GM12891 (cell line): ENCODE measurements at places on chromosomes 2 and 18.

DNA sequence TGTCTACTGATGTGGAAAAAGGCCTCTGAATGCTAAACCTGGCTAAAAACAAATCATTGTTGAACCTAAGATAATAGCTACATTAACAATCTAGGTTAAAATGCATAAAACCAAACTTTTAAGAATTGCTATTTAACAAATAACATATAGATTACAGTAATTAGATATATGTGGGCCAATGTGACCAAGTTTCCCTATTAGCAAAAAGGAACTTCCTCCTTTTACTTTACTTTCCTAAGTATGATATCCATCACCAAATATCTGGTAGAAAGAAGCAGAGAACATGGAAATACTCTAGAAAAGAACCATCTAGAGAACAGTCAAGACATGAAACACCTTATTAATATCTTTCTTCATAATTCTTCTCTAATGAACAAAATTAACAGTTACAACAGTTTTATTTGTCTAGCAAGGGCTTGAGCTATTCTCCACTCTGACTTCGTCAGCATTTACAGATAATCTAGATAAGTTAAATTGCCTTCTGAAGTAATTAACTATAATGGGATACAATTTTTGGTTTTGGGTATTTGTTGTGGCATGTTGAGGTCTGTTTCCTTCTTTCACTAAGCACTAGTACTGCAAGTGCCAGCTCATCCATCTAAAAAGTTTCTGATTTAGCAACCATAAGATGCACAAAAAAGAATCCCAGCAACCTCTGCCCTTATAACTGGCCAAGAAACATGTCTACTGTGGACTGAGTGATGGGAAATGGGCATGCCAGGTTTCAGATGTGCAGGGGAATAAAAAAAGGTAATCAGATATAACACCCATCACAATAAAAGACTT, 53.3 kb downstream of the MEMO1 start:
- DNase-seq: no peak

DNA sequence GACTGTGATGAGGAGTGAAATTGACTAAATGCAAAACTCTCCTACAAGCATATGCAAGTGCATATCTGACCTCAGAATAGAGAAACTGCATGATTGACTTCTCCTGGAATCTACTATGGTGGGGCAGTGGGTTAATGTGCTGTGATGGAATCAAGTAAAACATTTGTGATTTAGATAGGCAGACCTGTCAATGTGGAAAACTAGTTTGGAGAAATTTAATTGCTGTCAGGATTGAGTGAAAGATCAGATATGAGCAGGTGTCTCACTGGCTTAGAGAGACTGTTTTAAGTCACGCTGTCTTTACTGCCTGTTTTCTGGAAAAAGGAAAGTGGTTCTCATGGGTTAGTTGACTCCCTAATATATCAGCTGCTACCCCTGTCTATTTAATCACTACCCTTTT, 881.0 kb upstream of the CNTNAP5 start:
- no peak for DNase-seq

- DNase-seq: no peak
Observed at GRCh38 chr2:65354773-65355172, 77.6 kb downstream of the SPRED2 start.

- no peak for DNase-seq
Observed at GRCh38 chr2:191410646-191411436, 165.6 kb downstream of the MYO1B start.

DNA sequence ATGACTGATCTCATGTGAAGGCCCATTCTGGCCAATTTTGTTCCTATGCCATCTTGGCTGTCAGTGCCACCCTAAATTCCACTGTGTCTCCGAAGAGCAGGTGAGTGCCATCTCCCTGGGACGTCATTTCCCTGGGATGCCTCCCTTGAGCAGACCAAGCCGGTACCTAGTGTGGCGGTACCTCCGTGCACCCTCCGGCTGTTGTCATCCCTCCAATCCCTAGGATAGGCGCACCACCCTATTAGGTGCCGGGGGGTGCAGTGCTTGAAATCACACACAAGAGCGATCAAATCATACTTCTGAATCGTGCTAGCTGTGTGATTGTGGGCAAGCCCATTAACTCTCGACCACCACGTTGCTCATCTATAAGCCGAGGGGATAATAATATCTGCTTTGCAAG, 81.8 kb upstream of the GLI2 start:
- DNase-seq: no peak

GRCh38 chr2:46535360-46535759, 56.0 kb downstream of the TMEM247 start:
- no peak for DNase-seq

DNA sequence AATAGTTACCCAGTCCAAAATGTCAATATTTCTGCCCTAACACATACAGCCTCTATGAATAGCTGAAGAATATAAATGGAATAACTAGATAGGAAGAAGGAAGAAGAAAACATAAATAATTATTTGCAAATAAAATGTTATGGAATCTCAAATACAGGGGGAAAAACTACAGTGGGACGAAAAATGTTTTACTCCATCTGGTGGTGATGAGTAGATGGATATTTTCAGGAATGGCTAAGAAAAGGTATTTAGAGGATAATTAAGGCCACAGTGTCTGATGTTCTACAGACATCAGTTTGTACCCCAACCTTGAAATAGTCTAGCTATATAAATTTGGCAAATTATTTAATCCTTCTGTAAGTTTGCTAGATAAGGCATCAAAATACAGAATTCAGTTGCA, 178.1 kb upstream of the FSHR start:
- no peak for DNase-seq

- no peak for DNase-seq
Observed at GRCh38 chr2:176650104-176650837, 381.0 kb downstream of the MTX2 start.

DNA sequence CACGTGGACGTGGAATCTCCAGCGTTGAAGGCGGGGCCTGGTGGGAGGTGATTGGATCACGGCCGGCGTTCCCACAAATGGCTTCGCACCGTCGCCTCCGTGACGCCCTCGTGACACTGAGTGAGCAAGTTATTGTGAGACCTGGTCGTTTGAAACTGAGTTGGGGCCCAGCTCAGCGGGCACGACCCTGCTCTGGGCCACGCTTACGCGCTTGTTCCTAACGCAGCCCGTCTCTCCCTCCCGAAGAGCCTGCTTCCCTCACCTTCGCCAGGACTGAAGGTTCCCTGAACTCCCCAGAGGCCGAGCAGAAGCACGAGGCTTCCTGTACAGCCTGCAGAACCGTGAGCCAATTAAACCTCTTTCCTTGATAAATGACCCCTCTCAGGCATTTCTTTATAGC, 121.8 kb downstream of the RTP5 start:
- no peak for DNase-seq

GRCh38 chr2:239294571-239295054, 106.2 kb downstream of the HDAC4 start:
- no peak for DNase-seq

DNA sequence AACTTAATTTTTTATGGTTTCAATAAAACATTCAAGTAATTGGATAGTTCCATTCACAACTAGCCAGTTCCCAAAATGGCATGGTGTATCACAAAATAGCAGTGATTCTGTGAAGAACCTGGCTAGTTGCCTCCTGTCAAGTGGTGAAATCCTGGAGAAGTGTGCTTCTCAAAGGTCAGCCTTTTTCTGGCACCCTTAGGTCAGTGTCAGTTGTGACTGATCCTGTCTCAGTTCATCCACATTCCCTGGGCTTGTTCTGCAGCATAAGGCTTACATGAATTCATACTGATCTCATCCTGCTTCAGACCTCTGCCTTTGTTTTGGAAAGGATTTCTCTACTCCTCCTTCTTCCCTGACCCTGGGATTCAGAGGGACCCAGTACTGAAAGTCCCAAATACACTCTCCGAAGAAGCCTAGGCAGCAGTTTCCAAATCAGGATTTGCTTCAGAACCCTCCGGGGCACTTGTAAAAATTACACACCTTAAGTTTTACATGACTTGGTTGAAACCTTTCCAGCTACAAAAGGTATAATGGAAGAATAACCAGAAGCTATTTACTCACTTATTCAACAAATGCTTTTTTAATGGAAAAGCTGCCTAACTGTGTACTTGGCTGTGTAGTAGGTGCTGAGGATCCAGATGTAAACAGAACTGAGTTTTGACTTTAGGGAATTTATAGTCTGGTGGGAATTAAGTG, 11.0 kb downstream of the MAP3K20 start:
- DNase-seq: no peak

DNA sequence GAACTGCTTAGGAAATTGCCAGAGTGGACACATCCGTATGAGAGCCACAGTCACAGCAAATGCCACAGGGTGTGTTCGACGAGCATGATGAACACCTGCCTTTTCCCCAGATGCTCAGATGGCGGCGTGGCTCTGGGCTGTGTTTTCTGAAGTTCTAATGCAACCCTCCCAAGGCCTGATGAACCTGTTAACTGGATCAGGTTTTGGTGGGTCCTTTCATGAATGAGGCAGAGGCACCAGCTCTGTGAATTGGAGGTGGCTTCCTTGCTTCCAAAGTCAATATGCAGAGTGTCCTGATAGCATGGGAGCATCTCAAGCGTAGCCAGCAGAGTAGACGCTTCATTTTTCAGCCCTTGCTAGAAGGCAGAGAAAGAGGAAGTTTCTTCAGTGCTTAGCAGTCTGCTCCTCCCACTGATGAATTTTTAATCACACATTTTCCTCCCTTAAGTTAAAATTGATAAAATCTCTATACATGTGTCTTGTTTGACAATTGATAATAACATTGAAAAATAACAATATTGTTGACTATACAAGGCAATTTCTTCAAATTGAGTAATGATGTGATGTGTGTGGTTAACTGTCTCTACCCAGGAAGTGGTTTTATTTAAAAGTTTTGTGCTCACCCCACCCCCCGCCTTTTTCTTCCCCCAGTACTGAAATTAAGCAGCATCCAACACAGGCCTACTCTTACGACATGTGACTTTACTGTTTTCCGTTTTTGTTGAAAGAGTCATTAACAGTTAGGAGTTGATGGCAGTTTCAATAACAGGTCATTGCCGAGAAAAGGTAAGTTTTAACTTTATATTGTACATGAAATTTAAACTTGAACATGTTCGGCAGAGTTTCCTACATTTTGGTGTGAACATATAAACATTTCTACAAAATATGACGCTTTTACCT, at the start of gene ARHGAP15:
Gene ARHGAP15, plus strand, starts transcription at position 739 of the 900 bp plus-strand sequence.
- peak; percentile 26 for DNase-seq

DNA sequence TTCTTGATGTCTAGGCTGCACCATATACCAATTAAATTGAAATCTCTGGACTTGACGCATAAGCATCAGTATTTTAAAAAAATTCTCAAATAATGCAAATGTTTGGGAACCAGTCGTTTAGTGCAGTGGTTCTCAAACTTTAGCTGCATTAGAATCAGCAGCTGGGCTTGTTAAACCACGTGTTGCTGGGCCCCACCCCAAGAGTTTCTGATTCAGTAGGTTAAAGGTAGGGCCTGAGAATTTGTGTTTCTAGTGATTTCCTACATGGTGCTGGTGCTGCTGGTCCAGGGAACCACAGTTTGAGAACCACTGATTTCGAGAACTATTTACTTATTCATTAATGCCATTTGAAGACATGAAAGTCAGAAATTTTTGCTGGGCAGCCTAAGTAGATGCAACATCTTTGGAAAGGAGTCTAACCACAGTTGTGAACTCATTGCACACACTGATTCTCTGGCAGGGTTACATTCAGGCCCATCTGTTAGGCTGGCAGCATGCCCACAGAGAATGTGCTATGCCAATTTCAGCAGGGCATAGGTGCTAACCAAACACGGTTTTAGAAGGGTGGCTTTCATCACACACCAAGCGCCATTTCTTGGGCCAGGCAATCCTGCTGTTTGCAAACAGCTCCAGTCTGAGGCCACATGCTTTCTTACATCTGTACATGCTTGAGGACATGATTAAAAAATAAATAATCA, 26.4 kb upstream of the ATP5MC3 start:
- DNase-seq: no peak

- no peak for DNase-seq
Observed at GRCh38 chr2:152548996-152549395, 168.3 kb downstream of the PRPF40A start.

DNA sequence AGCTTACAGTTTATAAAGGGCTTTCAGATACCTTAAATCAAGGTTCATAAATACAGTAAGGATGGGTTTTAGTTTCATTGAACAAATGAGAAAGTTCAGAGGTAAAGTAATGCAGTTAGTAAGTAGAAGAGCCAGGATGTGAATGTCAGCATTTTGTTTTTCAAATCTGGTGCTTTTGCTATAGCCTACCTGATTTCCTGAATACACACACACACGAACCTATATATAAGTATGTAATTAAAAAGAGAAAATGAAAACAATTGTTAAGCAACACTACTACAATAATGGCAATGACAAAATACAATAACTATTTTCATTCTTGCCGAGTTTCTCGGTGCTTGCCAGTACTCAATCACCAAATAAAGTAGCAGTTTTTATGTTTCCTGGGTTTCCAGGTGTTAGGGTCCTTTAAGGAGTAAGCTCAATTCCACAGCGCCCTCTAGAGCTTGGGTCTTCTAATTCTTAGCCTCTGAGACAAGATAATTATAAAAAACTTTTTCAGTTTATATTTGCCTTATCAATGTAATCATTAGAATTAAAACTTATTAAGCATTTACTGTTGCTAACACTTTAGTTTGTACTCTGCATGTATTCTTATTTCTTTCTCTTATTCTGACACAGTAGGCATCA, 512.9 kb upstream of the ACVR2A start:
- no peak for DNase-seq

DNA sequence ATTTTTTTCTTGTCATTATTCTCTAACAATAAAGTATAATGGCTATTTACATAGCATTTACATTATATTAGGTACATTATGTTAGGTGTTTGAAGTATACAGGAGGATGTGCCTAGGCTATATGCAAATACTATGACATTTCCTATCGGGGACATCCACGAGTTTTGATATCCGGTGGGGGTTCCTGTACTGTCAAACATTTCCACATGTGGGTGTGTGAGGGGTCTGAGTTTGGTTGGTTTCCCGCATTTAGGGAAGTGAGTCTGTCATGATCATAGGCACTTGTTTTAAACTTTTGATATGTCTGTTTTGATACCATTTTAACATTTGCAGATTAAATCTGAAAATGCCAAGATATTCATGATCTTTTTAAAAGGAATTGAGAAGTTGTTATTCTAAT, 76.0 kb downstream of the CEP192 start:
- no peak for DNase-seq

DNA sequence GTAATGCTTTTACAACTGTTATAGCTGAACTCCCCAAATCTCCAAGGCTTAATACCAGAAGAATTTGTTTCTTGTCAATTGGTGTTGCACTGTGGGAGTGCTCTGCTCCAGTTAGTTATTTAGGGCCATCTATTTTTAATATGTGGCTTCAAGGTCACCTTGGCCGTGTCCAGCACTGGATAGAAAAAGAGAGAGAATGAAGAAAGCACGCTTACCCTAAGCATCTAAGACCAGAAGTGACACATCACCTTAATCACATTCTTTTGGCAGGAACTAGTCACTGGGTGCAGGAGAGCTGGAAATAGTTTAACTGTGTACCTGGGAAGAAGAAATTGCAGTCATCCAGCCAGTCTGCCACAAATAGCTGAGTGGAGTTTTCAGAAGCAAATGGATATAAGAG, 78.8 kb downstream of the VWC2L start:
- DNase-seq: no peak

- no peak for DNase-seq
Observed at GRCh38 chr2:99336804-99337112, 431 bp upstream of the EIF5B start.
